ENCODE measurements at places on chromosomes 2 and 18.

DNA sequence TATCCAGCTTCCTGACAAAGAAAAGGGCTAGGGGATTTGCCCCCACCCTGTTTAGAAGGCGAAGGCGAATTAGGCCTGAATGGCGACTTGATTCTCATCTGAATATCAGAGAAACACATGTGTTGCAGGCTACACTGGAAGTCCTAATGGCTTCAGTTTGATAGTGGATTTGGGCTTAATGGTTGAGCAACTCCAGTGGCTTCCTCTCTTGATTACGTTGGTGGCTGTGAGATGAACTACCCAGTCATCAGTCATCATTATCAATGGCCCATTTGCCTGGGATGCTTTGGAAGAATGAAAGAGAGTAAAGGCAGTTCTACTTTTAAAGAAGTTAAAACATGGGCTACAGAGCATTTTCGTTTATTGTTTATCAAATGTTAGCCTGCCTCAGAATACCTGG lies 60.9 kb upstream of the IL1R1 start:
- no peak for DNase-seq

GRCh38 chr2:25586726-25587144 lies 86.6 kb downstream of the DTNB start:
- DNase-seq = no peak

GRCh38 chr2:204972606-204973336 lies 427.5 kb downstream of the PARD3B start:
- DNase-seq = no peak

DNA sequence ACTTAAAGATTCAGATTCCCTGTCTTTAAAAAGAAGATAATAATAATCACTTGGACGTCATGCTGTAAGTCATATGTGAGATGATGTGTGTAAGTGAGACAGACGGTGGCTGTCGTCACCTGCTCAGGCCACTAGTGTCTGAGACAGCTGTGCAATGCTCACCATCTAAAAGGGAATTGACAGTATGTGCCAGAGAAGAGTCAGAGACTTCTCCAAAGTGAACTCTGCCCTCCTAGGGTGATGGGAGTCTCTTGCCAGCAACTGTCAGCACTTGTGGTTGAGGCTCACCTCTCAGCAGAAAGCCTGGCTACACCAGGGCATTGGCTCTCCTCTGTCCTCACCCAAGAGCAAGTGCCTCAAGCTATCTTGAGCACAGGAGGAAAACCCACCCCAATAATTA lies 131.6 kb upstream of the DNAJC10 start:
- DNase-seq = no peak

- no peak for DNase-seq
Observed at GRCh38 chr18:32891130-32891529, 118.3 kb upstream of the KLHL14 start.

DNA sequence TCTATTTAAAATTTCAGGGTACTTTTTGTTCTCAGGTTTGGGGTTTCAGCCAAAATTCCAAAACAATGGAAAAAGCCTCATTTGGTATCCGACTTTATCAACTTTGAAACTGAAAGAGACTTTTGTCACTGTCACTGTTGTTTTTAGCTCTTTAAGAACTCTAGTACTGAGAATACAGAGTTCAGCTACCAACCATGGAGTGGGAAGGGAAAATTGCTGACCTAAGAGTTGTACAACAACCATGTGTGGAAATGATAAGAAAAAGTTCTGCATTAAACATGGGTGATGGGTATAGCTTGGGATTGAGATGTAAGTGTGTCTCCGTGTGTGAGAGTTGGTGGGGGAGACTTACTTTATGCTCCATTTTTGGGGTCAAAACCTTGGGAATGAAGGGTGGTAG lies 206.6 kb upstream of the LRATD1 start:
- no peak for DNase-seq

DNA sequence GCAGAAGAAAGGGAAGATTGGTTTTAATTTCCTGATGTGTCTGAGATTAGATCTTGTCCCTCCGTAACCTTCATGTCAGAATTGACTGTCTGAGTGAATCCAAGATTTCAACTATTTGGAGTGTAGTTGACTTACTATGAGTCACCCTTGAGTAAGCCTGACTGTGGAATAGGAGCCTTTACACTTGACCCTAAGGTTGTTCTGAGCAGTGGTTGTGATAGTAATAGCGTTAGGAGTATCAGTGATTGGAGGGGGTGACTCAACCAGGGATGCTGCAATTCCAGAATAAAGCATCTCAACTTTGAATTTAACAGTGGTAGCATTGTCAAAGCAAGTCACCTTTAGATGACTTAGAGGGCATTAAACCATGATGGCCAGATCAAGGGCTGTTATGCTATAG lies 979.5 kb upstream of the FAM98A start:
- DNase-seq = no peak

- DNase-seq = no peak
Observed at GRCh38 chr2:142724713-142725349, 152.6 kb upstream of the KYNU start.

GRCh38 chr2:41966920-41967319 lies 80.9 kb upstream of the PKDCC start:
- no peak for DNase-seq

GRCh38 chr2:28349546-28350165 lies 43.0 kb upstream of the FOSL2 start:
- DNase-seq = no peak

GRCh38 chr2:106314444-106314843 lies 120.3 kb upstream of the UXS1 start:
- DNase-seq = no peak

DNA sequence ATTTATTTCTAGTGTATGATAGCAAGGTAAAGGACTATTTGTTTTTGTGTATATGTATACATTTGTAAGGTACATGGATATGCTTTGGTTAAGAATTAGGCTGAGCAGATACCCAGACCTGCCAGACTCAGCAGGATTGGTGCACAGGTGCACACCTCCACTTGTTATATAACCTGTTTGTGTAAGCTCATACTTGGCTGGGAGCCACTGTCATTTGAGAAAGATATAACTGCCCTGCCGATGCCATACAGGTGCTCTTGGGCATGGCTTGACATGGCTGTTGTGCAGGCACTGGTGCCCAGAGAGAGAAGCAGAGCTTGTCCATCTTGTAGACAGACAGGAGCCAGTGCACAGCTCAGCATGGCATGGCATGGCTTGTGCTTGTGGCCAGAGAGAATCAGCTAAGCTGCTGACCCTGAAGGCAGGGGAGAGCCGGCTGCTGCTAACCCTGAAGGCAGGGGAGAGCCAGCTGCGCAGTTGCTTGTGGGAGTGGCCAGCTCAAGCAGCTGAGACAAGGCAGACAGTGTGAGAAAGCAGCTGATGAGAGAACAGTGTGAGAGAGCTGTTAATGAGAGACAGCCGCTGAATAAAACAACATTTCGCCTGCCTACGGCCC lies 136.5 kb downstream of the RNF144A start:
- no peak for DNase-seq

GRCh38 chr2:98016908-98017670 lies 21.3 kb upstream of the TMEM131 start:
- DNase-seq = no peak

DNA sequence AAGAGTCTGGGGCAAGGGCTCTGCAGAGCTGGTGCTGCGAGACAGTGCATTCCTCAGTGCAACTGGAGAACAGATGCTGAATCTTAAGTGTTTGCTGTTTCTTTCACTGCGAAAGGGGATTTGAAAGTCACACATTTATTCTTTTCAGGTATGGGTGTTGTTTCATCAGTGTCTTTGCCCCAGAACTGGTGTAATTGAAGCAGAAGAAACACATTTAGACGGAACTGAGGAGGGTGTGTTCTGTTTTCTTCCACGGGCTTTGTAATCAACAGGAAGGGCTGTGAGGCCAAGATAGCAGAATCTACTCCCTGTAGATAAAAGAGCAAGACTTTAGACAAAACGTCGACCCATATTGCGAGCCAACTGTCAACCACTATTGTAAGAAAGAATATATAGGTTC lies 151.9 kb downstream of the EPHA4 start:
- no peak for DNase-seq

- DNase-seq = no peak
Observed at GRCh38 chr2:236805800-236806531, 236.3 kb downstream of the ACKR3 start.

DNA sequence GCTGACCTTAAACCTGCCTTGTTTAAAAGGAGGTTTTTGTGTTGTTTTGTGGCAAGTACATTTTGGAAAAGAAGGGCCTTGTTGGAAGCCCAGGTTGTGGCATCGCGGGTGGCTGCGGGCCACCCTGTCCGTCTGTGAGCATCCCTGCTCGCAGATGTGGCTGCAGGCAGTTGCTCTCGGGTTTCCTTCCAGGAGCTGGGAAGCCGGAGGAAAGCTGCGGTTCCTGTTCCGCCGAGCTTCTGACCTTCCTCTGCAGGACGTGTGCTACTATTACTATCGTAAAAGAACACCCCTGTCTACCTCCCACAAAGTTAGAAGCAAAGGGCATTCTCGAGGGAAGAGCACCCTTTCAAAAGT lies 766 bp downstream of the MFF start:
- no peak for DNase-seq

- no peak for DNase-seq
Observed at GRCh38 chr2:159925975-159926374, 128.0 kb upstream of the CD302 start.

DNA sequence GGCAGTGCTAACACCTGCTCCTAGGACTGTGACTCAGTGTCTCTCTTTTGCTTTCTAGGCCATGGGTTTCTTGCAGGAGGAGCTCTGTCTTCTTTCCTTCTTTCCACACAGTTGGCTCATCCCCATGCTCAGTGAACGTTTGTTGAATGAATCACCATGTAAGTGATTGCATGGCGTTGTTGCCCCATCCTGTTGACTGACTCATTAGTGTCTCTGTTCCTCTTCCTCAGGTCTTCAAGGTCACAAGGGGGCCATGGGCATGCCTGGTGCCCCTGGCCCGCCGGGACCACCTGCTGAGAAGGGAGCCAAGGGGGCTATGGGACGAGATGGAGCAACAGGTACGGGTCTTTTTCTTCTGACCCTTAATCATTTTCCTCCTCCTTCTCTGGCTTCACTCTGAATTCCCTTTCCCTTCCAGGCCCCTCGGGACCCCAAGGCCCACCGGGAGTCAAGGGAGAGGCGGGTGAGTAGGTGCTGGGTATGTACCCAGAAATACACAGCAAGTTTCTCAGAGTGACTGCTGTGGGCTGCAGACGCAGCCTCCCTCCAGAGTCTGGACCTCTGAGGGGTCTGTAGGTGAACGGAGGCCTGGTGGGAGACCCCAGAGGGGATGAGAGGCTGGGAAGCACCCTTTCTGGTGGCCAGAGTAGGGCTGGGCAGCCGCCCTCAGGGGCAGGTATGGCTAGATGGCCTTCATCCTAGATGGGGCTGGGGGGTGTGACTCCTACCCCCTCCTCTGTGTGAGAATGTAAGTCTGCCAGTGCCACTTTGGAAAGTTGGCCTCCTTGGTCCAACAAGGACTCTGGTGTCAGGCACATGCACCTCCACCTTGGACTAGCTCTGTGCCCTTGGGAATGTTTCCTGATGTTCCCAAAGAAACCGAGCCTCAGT lies 32.4 kb downstream of the MARCO start:
- no peak for DNase-seq

DNA sequence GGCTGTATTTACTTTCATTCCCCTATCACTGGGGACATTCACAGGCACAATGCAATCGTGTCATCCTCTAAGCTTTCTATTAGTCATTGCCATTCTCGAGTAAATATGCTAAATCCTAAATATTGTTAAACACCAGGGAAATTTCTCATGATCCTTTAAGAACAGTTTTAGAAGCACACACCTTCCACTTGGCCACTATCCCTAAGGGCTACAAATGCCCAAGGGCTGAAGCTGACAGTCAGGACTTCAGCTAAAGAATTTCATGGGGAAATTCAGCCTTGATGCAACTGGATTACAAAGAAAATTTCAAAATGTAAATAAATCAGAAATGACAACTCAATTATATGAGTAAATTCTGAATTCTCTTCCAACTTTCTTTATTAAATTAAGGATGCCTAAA lies 163.1 kb upstream of the PID1 start:
- no peak for DNase-seq

- DNase-seq = no peak
Observed at GRCh38 chr2:109020217-109020637, 31.2 kb upstream of the EDAR start.

GRCh38 chr18:63317982-63318888 lies 1.3 kb downstream of the BCL2 start:
- DNase-seq = no peak

GRCh38 chr2:16691261-16691660 lies 25.6 kb upstream of the CYRIA start:
- no peak for DNase-seq

GRCh38 chr2:181234487-181234891 lies 222.7 kb upstream of the ITGA4 start:
- DNase-seq = no peak

DNA sequence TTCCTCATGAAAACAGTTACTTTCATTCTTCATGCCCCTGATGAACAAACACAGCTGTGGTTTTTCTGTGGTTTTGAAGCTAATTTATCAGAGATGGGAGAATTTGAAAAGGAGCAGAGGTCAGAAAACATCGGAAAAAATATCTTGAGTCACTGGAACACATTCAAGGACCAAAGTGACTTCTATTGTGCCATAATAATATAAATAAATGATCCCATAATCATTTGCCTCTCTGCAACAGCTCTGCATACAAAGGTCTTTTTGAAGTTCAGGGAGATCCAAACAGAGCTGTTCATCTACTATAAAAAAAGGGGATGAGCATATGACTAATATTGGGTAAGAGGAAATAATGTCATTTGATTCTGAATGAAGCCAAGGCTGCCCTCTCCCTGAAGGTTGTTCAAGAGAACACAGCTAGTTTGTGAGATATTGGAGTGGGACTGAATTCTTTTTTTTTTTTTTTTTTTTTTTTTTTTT lies 201.3 kb upstream of the GALNT5 start:
- DNase-seq = no peak

DNA sequence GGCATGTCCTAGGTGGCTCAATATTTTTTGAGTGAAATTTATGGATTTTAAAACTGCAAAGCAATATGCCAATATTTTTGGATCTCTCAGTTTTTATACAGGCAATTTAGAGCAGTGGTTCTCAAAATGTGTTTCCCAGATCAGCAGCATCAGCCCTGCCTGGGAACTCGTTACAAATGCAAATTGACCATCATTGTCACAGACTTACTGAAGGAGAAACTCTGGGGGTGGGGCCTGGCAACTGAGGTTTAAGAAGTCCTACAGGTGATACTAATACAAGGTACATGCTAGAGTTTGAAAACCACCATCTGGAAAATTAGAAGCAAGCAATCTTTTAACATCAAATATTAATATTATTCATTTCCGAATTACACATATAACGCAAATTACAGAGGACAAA lies 215.6 kb upstream of the PID1 start:
- DNase-seq = no peak

- no peak for DNase-seq
Observed at GRCh38 chr18:22469061-22469734, 51.5 kb upstream of the CTAGE1 start.

- DNase-seq = no peak
Observed at GRCh38 chr2:192194866-192195547, at the start of gene TMEFF2. Gene TMEFF2 (minus strand): TSS chr2:192194933. CDS start chr2:192194524, 409 bp downstream.

All from right renal cortex interstitium (tissue), 3 donors.